ENCODE measurements at places on chromosomes 6 and 20. TPM values are rescaled to one million over a fixed set of nuclear protein-coding genes. Genes with fewer than 3 reads are reported as not detected.

Gene VWA7
- total RNA-seq, result 0.15 TPM

Gene HLA-DOB
- not detected for total RNA-seq

Gene RTN4IP1
- 5.3 TPM for total RNA-seq

Gene RGS17
- 0.19 TPM for total RNA-seq

Gene OR10C1
- not detected for total RNA-seq

Gene EPPIN
- not detected for total RNA-seq

Gene ADGRG6
- 8.3 TPM for total RNA-seq

Gene HDGFL1
- total RNA-seq, result not detected

Gene CST4
- not detected for total RNA-seq

Gene KCNG1
- 0.46 TPM for total RNA-seq

Gene NMBR
- not detected for total RNA-seq

Gene FAM83C
- total RNA-seq, result not detected

Gene HLA-DQA2
- 0.40 TPM for total RNA-seq

Gene GRIK2
- 0.82 TPM for total RNA-seq

Gene PPP1R16B
- 5.4 TPM for total RNA-seq

Gene TNFRSF21
- total RNA-seq, result 20.3 TPM

Gene IRAK1BP1
- total RNA-seq, result 3.1 TPM

Gene ARMH2
- 0.54 TPM for total RNA-seq

Gene MATN4
- total RNA-seq, result not detected

Gene C20orf141
- not detected for total RNA-seq

Gene PRDM13
- not detected for total RNA-seq

Gene PHACTR3
- total RNA-seq, result 0.59 TPM
